Common myeloid progenitor, CD34-positive (primary cell): ENCODE measurements at places on chromosomes 6 and 20.
A peak's percentile ranks its signal among the peaks of the same experiment; 100 is the strongest.

DNA sequence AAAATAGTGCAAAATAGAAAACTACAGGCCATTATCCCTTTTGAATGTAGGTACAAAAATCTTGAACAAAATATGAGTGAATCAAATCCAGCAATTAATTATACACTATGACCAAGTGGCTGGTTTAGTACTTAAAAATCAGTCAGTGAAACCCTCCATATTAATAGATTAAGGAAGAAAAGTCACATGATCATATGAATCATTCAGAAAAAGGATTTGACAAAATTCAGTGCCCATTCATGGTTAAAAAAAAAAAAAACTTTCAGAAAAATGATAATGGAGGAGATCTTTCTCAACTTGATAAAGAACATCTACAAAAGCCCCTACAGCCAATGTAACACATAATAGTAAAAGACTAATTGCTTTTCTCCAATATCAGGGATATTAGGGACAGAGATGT lies 75.0 kb downstream of the FAM120B start:
- DNase-seq: no peak

DNA sequence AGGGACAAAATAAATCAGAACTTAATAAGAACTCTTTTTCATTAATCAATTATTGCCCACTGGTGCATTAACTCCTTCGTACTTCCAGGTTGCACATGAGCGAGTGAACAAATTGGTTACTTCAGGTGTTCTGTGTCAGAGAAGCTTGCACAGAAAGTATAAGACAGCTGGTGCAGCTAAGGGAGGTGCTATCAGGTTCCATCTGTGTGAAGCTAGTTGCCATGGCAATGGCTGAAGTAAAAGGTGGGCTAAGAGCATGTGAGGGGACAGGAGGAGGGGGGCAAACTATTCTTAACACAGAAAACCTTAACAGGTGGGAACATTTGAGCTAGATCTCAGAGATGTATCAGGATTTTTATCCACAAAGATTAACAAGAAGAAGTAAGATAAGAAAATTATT lies 81.6 kb downstream of the MANEA start:
- no peak for DNase-seq

- DNase-seq: no peak
Observed at GRCh38 chr6:3748208-3749066, 3.1 kb downstream of the PXDC1 start.

DNA sequence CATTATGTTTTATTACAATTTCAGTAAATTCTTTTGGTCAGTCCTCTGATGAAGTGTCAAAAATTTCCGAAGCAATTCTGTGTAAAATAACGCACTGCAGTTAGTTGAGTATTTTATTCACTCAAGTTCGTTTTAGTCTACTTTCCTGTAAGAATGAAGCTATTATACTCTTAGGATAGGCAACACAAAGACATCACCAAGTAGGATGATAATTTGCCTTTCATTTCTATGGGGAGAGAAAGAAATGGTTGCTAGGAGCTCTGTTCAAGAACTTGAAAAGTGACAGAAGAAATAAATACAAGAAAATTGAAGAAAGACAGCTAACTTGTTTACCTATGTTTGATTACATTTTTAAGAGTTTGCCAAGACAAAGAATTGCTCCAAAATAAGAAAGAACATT lies 290.4 kb downstream of the EYS start:
- no peak for DNase-seq

DNA sequence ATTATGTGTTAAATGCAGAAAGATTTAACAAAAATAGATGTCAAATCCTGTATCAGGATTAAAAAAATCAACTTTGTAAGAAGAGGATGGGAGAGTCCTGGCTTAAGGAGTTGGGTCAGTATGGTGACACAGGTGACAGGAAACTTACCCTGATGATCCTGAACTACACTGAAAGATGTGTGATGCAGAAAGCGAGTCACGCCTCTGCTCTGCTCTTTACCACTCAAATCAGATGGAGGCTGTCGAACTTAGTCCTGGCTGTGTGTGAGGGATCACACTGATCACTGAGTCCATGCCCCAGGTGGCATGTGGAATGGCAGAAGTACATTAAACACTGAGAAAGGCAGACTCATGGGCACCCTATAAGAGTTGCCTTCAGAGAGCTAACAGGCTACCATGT lies 92.9 kb downstream of the GJA10 start:
- no peak for DNase-seq

DNA sequence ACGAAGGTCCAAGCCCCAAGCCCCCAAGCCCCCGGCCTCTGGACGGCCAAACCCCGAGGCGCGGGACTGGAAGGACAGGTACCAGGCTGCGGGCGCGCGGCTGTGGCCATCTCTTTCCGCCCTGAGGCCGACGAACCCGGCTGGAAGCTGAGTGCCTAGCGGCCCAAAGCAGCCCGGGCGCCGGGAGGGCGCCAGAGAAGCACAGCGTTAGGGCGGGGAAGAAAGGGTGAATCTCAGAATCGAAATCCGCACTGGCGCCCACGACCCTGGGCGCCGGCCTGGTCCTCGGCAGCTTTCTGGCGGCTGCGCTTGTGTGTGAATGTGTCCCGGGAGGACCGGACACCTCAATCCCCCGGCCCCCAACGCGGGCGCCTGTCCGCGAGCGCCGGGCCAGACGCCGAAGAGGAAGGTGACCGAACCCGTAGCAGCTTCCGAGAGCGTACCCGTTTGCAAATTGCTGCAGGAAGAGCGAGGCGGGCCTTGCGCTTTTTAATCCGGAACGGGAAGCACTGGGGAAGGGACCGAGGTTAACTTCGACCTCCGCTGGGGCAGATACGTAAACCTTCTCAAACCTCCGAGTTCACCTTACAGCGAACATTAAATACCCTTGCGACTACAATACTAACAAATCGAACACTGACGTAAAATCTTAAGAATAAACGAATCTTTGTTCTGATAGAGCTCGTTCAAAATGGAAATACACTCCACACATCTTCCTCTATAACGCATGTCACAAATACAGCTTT lies 2.9 kb downstream of the NRN1 start:
- no peak for DNase-seq

DNA sequence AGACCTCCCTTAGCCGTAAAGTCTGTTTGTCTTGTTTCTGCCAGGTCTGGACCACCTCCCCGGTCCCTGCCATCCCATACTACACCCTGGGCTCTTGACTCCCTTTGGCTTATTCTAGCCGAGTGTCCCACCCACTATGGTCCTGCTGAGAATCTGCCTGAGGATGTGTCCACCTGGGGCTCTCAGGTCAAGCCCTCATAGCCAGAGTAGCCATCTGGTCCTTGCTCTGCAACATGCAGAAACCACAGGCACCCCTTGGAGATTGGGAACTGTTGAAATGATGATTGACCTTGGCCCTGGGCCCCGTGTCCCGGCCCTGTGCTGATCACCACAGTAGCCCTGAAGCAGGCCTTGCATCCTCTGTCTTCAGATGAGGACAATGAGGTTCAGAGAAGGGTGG lies 44.0 kb downstream of the VSTM2L start:
- no peak for DNase-seq

DNA sequence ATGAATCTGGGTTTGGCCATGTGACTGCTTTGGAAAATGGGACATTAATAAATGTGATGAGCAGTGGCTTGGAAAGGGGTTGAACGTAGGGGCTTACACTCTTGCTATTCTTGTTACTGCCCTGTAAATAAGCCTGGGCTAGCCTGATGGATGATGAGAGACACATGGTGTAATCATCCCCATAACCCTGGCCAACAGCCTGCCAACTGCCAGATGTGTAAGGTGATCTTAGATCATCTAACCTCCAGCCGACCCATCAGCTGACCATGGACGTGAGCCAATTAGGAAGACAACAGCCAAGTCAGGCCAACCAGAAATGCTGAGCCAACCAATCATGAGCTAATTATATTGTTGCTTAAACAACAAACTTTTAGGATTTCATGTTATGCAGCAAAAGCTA lies 25.2 kb downstream of the FBXO30 start:
- no peak for DNase-seq

DNA sequence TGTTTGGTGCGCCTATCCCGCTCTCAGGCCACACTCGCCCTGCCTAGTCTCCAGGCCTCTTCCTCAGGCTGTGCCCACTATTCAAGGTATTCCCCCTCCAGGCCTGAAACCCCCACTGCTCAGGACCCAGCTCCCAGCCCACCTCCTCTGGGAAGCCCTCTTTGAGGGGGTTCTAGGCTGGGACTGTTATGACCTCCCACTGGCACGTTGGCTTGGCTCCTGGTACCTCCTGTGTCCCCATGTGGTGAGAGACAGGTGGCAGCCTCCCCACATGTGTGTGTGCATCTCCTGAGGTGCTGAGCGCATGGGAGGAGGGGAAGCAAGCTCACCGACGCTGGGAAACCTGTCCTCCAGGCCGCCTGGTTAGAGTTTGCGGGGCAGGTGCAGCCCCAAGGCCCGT lies 82.5 kb downstream of the EDN3 start:
- DNase-seq: no peak

DNA sequence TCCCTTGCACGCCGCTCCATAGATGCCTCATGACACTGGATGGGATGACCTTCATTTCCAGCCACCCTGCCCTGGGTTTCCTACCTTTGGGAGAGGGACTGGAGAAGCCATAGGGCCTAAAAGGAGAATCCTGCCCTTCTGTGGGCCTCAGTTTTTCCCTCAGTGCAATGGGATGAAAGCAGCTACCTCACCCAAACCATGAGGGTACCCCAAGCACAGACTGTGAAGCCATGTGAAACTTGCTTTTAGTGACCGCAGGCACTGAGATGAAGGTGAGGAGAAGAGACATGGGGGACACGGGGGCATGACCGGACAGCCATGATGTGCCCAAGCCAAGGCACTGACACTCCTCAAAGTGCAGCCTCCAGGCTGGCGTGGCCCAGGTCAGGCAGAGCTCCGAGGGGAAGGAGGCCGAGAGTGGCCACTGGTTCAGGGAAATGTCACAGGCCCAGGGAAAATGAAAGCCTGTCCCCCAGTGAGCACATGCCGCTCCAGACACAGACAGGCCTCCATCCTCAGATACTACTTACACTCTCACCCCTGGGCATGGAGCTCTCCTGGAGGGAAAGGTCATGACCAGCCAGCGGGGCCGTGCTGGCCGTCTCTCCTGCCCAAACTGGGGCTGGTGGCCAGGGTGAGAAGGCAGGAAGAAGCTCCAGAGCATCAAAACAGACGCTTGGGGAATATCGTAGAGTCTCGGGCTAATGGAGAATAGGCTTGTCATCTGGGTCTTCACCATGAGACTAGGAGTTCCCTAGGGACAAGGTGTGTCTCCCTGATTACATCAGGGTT lies 116.2 kb downstream of the GRM4 start:
- DNase-seq: no peak

DNA sequence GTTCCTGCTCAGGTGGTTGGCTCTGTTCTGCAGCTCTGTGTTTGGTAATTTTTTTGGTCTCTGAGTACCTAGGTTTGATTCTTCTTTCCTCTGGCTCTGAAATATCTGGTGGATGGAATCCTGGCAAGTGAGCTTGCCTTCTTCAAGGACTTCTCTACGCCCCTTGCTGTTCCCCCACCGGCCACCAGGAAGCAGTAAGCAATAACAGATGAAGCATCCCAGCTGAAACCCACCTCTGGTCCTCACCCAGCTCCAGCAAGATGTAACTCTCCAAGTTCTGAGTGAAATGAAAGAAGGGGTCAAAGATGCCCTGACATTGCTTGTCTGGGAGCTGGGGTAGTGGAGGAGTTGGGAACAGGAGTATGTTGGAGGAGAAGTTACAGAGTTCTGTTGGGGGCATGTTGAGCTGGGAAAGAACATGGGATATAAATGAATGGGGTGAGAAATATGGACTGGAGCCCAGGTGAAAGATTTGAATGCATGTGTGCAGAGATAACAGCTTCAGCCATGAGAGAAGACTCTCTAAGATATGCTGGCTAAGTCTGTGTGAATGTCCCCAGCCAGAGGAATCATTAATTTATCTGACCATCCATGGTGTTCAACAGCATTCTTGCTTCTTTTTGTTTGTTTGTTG lies 51.3 kb upstream of the GLP1R start:
- DNase-seq: peak; percentile 73

DNA sequence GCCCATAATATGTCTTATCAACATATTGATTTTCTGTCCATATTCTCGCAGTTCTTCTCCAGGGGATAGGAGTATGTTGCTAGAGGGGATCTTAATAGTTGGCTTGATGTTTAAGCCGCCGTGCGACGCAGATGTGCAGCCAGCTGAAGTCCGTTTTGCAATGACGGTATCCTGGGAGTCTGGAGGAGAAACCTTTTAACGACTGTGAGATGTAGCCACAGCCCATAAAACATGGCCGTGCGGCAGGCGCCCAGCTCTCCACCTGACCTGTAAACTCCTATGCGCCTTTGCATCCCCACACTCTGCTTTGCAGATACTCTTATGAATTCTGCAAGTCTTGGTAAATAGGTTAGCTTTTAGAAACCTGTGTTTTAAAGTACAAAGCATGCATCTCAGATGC lies 36.9 kb downstream of the BMP6 start:
- no peak for DNase-seq
